ENCODE measurements at places on chromosomes 12 and 14.

DNA sequence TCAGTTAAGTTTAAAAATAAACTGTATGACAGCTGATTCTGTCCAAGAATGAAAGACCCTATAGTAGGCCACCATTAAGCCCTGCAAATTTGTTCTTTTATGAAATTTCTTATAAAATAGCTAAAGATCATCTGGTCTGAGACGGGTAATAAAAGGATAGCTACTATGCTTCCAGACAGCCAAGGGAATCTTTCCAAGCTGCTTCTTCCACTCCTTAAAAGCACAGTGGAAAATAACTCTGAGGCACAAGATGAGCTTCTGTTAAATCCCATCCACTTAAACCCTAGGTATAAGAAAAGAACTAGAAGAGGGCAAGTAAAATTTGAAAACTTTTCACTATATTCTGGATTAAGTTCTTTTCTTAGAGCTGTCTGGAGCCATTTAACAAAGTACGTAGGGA lies 194.3 kb downstream of the CAPZA3 start:
- DNase-seq, result no peak

DNA sequence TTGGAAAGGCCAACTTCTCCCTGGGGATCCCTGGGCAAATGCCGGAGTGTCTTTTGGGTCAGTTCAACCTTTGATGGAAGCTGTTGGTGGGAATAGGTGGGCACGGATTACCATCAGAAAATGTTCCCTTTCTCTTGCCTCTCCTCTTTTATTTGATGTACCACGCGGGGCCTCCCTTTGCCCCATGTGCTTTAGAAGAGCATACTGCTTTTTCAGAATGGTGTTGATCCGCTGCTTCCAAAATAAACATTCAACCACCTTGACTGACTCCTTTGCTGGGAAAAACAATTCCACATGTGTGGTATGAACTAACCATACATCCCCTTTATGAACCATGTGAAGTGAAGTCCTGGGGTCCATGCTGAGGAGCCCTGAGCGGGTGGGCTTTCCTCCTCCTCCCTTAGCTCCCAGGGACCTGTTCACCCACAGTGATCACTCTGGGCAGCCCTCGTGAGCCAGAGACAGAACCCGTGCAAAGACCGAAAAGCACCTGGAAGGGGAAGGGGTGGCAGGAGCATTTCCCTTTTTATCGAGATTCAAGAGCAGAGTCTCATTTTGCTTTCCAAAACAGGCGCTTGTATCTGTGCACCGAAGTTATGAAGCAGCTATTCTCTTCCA lies 44.2 kb upstream of the PRMT8 start:
- DNase-seq, result no peak

- no peak for DNase-seq
These were observed 20.5 kb downstream of the SARNP start for GRCh38 chr12:55797068-55797467.

DNA sequence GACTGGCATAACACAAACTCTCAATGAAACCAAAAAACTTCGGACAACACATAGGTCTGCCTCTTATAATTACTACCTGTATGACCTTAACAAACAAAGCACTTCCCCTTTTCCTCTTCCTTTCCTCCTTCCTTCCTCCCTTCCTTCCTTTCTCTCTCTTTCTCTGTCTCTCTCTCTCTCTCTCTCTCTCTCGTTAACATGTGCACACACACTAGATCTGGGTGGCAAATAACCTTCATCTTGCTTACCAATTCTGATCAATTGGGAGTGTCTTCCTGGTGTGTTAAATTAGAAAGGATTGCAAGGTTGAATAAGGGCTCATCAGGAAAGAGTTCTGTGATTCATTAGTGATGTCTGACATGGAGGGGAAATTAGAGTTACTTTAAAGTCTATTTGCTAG lies 307.8 kb upstream of the PRKD1 start:
- no peak for DNase-seq

- peak; percentile 60 for DNase-seq
These were observed 400 bp upstream of the PRIMA1 start for GRCh38 chr14:93788543-93789227.

GRCh38 chr14:30387871-30388270 lies 171.1 kb upstream of the G2E3 start:
- no peak for DNase-seq

DNA sequence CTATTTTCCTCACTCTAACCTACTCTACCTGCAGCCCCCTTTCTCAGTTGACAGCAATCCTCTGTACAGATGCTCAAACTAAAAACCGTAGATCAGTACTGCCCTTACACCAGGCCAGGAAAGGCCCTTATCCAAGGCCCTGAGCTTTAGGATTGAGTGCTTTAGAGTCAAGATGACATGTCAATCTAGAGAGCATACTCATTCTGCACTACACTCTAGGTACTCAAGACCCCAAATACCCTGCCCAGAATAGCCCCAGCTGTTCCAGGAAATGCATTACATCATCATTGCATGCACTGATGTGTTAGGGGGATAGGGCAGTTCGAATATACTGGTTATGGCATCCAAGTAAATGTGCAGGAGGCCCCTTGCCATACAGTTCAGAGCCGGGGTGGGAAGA lies 3.5 kb upstream of the PHLDA1 start:
- no peak for DNase-seq

DNA sequence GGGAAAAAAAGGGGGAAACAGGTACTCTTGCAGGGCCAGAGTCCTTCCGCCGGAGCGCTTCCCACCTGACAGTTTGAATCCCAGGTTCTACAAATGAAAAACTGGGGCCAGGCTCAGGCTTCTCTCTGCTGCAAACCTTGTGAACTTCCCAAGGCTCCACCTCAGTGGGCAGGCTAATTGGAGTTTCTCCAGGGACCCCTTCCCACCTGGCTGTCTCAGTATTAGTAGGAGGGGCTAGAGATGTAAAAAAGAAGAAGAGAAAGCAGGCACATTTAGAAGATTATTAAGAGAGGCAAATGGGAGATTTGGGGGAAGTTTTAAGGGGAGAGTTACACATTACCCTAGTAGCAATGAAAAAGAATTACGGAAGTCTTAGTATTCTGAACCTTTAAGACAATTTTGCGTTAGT lies 20.0 kb upstream of the CLEC2D start:
- DNase-seq, result peak; percentile 64

GRCh38 chr14:103730490-103731035 lies 15.0 kb downstream of the ZFYVE21 start:
- no peak for DNase-seq

- DNase-seq, result no peak
These were observed 108.6 kb downstream of the SAMD4A start for GRCh38 chr14:54675236-54676128.

- DNase-seq, result no peak
These were observed 20.1 kb downstream of the MORN3 start for GRCh38 chr12:121649322-121649721.

- DNase-seq, result no peak
These were observed 374.4 kb downstream of the BCAT1 start for GRCh38 chr12:24574538-24574937.

- DNase-seq, result no peak
These were observed 13.1 kb downstream of the CFAP54 start for GRCh38 chr12:96502477-96502876.

- DNase-seq, result no peak
These were observed 12.5 kb downstream of the PRDM4 start for GRCh38 chr12:107748472-107748871.

- DNase-seq, result no peak
These were observed 168.2 kb downstream of the KIF26A start for GRCh38 chr14:104306450-104307040.

DNA sequence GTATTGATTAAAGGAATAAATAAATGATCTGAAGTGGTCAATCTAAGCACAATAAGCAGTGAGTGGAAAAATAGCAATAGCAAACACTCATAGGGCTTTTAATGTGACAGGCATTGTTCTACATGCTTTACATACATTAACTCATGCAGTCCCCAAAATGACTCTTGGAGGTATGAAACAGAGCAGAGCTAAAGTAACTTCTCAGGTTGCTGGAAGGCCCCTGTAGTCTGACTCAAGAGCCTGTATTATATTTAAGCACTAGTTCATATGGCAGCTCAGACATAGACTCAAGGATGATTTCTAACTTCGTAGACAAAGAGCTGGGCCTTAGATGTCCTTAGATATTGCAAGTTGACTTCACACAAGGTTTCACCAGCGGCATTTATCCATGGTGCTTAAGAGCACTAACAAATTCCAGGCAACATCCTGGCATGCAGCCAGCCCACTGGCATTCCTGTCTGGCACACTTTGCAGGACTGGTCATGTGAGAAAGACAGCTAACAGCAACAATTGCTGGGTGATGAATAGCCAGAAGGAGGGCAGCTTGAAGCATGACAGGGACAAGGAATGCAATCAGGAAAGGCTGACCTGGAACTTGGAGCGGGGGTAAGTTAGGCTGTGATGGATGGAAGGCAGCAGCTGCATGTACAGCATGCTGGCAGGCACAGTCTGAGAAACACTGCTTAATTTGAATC lies 22.9 kb upstream of the KTN1 start:
- DNase-seq, result no peak

DNA sequence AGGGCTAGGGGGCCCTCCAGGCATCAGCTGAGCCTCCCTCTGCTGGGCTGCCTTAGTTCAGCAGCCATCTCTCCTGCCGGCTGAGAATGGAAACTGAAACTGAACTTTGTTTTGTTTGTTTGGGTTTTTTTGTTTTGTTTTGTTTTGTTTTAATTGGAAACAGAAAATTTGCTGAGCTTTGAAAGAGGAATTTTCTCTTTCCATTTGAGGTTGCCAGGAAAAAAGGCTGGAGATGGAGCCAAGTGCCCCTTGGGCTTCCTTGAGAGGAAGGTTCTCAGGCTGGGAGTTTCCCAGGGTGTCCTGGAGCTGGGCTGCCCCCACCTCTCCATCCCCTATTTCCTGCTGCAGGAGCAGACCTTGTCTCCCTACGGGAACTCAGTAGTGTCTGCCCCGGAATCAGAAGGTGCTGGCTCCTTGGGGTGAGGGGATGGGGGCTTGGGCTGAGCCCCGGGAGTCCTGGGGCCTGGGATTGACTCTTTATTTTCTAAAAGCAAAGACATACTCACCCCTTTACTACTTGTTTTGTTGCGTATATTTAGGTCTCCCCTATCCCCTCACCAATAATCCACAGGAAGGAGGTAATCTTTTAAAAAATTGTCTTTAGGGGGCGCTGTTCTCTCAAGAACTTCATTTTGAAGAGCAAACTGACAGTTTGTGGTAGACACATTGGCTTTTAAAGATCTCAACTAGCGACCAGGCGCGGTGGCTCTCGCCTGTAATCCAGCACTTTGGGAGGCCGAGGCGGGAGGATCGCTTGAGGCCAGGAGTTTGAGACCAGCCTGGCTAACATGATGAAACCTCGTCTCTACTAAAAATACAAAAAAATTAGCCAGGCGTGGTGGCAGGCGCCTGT lies 21.3 kb upstream of the OASL start:
- DNase-seq, result no peak

- no peak for DNase-seq
These were observed 185.8 kb upstream of the NUDT4 start for GRCh38 chr12:93191956-93192355.

DNA sequence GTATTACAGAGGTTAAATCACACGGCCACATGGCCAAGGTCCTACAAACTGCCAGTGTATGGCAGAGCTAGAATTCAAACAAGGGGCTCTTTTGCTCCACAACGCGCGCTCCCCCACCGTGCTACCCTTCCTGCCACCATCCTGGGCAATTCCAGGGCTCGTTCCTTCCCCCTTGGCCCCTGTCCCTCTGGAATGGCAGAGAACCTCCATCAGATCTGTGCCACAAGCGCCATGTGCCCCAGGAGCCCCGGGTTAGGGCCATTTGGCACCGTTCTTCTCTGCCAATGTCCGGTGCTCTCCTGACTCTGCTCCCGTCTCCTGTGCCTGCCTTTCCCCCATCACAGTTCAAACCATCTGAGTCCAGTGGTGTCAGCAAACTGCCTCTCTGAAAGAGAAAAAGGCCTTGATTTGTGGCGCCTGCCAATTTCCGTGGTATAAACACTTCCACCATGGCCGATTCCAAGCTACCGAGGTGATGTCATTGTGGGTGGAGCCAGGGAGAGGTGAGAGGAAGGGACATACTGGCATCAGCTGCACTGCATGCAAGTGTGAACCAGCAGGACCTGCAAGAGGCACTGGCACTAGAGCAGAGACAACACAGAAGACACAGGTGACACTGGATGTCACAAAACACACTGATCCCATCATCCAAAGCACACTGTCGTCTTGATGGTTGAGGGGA lies 163.1 kb downstream of the CALM1 start:
- DNase-seq, result no peak

DNA sequence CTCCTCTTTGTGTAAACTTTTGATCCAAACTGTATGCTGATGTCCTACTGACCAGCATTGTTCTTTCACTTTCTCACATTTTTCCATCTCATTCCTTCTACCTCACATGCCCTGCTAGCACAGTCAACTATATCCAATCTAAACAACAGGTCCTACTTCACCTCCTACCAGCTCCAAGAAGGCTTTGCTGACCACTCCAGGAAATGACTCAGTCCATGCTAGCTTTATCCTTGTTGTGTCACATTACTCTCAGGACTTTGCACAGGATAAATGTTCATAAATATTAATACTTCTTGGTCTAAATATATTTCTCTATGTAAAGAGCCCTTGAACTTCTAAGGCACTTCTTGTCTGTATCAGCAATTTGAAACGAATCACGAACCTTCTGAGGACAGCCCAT lies 64.9 kb upstream of the PCED1B start:
- no peak for DNase-seq

- no peak for DNase-seq
These were observed 13.7 kb downstream of the NID2 start for GRCh38 chr14:52055167-52055566.

GRCh38 chr12:22577667-22578066 lies 33.3 kb upstream of the C2CD5 start:
- DNase-seq, result no peak

Data from caudate nucleus (tissue), 63 donors.